Neural progenitor cell (in vitro differentiated cells): ENCODE measurements at places on chromosomes 1 and 21.

DNA sequence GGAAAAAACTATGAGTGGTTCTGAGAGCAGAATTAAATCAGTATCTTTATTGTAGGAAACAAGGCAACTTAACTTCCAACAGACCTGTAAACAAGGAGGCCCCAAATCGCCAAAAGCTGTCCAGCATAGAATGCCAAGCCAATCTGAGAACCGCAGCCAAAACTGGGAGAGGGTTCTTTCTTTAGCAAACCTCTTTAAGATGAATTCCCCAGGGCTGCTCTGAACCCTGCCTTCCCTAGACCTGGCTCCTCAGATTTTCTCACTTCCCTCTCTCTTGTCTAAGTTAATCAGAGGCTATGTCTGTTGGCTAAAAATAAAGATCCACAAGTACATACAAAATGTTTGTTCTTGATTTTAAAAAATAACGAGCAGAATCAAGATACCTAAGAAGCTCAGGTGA, 141.4 kb downstream of the SMYD3 start:
- no peak for DNase-seq

GRCh38 chr1:21295002-21295401, 4.7 kb upstream of the ECE1 start:
- DNase-seq = no peak

DNA sequence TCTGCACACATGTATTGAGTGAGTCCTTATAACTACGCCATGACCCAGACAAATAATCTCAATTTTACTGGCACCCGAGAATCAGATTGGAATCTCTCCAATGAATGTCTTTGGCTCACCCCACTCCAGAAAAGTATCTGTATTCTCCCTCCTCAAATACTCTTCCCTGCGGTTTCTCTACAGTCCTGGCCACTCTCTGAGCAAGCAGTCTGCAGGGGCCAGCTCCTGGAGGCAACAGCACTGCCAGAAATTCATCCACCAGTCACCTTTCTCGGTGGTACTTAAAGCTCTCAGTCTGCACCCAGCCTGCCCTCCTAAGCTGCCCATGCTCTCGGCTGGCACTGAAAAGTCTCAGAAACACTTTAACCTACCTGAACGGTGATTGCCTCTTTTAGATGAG, 16.1 kb upstream of the LYST start:
- no peak for DNase-seq

DNA sequence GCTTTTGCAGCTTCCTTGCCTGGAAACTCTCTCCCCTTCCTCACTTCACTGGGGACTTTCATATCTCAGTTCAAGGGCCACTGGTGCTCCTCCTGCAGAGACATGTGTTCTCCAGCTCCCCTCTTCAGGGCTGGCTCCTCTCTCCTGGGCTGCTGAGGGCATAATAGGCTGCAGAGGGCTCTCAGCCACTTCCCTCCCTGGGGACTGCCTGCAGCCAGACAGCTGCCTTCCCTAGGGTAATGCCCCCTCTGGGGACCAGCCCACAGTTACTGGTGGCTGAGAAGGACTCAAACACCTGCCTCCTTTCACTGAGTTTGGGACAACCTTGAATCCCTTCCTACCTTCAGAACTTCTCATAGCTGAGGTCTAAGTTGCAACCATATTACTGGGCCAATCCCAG, 104.8 kb upstream of the POU3F1 start:
- no peak for DNase-seq

- DNase-seq = no peak
Measured at GRCh38 chr1:15703562-15703961, 19.4 kb downstream of the PLEKHM2 start.

DNA sequence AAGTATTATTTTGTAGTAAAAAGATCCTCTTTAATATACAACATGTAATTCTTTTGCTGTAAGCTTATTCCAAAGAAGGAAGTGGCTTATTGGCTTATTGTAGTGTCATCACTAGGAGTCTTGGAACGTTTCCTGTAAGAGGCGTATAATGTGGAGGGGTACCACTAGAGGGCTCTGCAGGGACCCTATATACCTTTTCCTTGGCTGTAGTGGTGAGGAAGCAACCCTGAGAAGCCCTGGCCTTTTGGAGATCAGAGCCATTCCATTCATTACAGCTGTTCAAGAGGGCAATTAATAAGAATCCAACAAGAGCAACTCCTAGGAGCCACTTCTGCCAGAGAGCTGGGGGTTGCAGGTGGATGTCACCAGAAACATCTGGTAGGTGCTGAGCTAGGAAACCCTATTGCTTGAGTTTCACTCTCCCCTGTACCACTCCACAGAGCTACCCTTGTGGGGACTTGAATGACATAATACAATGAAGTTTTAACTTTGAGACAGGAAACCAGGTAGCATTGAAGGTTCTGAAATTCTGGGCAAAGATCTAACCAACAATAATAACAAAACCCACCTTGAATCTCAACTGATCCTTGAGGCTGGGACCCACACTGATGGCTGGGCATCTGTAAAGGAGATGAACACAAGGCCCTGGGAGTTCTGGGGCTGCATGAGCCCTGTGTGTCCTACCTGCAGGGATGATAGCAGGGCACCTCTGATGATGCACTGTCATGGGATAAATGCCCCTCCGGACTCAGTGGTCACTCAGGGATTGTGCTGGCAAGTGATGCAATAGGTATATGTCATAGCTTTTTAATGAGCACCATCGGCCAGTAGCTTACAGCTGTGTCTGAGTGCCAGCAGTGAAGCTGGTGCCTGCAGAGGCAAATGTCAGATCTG, 160.2 kb upstream of the COA6 start:
- DNase-seq = peak; percentile 79

- no peak for DNase-seq
Measured at GRCh38 chr1:68454534-68454933, 4.8 kb upstream of the RPE65 start.

DNA sequence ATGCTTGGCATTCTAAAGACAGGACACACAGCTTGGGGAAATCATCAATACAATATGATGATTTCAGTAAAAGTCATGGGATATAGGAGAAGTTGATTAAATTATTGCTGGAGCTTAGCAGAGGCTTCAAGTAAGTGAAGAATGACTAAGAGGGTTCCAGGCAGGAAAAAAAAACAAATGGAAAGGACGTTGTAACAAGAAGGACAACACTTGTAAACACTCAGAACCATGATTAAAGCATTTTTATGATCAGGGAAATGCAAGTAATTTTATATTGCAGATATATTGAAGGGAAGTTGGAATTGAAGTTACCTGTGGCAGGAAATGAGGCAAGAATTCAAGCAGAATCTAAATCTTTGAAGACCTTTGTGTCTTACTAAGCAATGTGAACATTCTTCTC, 602.7 kb upstream of the NEGR1 start:
- no peak for DNase-seq

DNA sequence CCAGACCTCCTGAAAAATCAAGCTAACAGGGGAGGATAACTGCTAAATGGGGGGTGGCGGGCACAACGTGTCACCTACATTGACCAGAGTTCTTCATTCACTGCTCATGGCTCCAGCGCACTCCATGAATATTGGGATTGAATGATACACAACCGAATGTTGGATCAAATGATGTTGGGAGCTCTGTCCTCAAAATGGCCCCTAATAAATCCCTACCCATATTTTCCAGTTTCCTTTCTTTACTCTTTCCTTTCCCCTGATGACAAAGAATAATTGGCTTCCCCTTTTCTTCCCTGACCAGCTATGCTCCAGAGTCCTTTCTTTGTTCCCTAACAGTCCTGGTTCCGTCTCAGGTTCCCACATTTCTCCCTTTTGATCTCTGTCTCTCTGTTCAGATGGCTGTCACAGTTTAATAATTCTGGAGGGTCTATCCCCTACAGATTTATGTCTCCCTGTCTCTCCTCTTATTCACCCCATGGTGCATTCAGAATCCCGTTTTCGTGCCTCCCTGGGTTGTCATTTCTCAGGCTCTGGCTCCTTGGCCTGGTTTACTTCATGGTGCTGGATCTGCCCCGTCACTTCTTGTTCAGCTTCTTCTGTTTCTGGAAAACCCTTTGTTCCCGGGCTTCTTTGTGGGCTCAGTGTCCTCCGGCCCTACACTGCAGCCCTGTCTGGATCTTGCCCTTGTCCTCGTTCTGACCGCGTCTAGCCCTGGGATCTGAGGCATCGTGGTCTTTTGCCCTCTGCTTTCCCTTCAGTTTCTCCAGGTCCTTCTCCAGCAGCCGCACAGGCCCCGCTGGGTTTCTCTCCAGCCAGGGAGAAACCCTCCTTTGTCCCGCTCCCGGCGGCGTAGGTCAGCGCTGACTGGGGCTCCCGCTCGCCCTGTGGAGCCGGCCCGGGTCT, 78.3 kb downstream of the NDUFS5 start:
- peak; percentile 79 for DNase-seq

GRCh38 chr1:70483342-70483741, 72.3 kb downstream of the CTH start:
- no peak for DNase-seq

GRCh38 chr1:215987092-215987875, 420.2 kb downstream of the KCTD3 start:
- no peak for DNase-seq

DNA sequence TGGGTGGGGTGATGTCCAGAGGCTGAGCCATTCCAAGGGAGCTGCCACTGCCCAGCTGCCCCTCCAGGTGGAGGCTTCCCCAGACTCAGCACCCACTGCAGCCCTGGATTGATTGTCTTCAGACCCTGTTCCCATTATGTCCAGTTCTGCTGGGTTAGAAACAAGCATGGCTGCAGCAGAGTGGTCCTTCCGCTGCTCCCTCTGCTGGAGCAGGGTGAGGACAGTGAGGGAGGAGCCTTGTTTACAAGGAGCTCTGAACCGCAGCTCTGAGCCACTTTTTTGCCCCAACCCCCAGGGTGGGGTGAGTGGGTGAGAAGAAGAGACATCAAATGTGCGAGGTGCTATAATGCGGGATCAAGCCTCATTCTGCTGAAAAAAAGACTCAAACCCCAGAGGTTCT, 2.3 kb downstream of the TNNT2 start:
- DNase-seq = peak; percentile 30

DNA sequence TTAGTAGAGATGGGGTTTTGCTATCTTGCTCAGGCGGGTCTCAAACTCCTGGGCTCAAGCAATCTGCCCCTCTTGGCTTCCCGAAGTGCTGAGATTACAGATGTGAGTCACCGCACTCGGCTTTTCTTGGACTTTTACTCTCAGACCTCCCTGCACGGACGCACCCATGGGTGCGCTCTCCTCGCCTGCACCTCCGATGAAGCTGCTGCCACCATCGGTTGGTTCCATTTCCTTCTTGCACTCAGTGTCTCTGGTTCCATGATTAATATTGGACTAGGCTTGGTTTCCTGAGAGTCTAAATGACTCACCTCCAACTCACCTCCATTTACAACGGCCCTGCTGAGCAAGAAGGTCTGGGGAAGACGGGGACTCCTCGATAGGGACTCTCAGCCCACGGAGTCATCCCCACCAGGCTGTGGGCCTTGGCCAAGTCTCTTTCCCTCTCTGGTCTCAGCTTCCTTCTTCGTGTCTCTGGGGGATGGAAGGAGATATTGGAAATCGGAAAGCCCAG, 6.7 kb upstream of the TNFRSF8 start:
- no peak for DNase-seq

GRCh38 chr1:43235451-43236121, 34.2 kb upstream of the TMEM125 start:
- no peak for DNase-seq

DNA sequence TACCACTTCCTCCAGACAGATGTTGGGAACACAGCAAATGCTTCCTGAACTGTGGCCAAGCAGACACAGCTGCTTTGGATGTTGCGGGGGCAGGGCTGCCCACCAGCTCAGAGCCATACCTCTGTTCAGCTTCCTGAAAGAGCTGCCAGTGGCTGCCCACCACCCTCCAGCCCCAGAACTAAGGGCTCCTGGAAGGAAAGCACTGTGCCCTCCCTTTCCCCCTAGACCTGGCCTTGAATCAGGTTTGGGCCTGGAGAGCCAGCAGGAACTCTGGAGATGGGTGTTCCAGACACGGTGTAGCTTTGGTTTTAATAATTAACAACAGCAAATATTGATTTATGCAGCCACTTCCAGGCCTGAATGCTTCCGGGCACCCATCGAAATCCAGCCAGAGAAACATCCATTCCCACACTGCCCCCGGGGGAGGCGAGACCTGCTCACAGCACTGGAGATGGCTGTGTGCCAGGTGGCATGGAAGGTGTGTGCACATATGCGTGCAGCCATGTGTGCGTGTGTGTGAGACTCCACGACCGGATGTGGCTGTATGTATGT, 45.7 kb downstream of the RAP1GAP start:
- DNase-seq = no peak

- no peak for DNase-seq
Measured at GRCh38 chr1:7060745-7061144, 275.5 kb downstream of the CAMTA1 start.

- DNase-seq = no peak
Measured at GRCh38 chr1:182340233-182341058, 51.1 kb downstream of the GLUL start.

- no peak for DNase-seq
Measured at GRCh38 chr1:83850834-83851233, 148.1 kb downstream of the TTLL7 start.

GRCh38 chr1:32701421-32701911, 1.1 kb downstream of the SYNC start:
- DNase-seq = no peak

DNA sequence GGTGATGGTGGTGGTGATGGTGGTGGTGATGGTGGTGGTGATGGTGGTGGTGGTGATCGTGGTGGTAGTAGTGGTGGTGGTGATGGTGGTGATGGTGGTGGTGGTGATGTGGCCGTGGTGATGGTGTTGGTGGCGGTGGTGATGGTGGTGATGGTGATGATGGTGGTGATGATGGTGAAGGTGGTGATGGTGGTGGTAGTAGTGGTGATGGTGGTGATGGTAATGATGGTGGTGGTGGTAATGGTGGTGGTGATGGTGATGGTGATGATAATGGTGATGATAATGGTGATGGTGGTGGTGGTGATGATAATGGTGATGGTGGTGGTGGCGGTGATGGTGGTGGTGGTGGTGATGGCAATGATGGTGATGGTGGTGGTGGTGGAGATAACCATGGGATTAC, 6.8 kb upstream of the COL6A2 start:
- no peak for DNase-seq

DNA sequence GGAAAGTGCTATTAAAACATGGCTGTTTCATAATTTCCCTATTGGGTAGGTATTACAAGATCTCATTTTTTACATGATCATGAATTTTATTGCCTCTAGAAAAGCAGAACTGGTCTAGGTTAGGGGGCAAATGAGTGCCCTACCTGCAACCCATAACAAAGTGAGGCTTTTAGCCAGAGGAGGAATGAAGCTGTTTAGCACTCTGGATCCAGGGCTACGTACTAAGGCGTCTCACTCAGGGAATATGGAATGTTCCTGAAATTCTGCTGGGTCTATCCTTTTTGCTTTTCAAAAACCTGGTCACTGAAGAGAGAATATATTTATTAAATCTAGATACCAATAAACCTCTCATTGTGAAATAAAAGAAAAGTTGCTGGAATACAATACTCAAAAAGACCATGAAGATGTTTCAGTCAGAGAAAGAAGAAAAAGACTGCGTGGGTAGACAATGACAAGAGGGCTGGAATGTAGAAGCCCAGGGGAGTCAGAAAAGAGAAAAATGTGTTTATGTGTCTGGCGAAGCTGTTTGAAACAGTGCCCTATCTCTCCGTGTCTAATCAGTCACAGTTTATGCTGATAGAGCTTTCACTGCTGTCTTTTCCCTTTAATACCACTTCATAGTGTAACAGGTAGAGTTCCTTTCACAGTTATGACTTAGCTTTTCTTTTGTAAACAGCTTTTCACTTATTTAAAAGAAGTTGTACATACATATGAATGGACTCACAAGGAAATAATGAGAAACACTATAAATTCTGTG, 25.0 kb upstream of the SYDE2 start:
- DNase-seq = no peak

- no peak for DNase-seq
Measured at GRCh38 chr1:170721621-170722020, 57.7 kb downstream of the PRRX1 start.

- no peak for DNase-seq
Measured at GRCh38 chr1:173269490-173270230, 62.5 kb upstream of the TNFSF4 start.
